ENCODE measurements at places on chromosomes 11 and 22.

DNA sequence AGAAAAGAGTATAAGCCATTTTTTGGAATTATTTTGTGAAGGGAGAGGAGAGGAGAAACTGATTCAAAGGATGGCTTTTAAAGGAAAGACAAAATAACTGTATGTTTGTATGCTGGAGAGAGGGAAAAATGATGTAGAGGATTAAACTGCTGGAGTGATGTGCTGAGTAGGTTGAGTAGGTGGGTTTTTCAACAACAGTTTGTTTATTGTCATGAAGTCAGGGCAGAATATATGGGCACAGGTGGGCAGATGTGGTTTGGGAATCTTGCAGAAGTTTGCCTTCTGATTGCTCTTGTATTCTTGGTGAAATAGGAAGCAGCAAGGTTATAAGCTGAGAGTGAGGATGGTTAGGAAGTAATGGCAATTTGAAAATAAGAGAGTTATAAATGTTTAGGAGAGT lies 12.1 kb downstream of the SYT9 start:
- no peak for DNase-seq

DNA sequence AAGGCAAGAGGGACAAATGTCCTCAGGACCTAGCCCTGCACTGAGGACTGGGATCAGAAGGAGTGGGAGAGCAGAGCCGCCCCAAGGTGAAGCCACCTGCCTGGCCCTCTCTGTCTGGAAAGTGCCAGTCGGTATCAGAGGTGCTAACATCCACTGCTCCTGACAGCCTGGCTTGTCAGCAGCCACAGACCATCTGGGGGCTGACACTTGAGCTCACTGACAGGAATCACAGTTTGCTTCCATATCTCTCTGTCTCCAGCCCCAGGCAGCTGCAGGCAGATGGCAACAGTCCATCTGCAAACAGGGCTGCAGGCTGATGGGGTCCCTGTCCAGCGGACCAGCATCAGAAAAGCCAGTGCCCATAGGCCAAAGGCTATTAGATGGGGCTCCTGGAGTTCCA lies 5.5 kb downstream of the OPCML start:
- DNase-seq = no peak

- DNase-seq = no peak
These were observed 16.1 kb downstream of the LRP5 start for GRCh38 chr11:68328374-68329091.

GRCh38 chr22:41916745-41917358 lies 2.0 kb upstream of the SHISA8 start:
- DNase-seq = no peak

DNA sequence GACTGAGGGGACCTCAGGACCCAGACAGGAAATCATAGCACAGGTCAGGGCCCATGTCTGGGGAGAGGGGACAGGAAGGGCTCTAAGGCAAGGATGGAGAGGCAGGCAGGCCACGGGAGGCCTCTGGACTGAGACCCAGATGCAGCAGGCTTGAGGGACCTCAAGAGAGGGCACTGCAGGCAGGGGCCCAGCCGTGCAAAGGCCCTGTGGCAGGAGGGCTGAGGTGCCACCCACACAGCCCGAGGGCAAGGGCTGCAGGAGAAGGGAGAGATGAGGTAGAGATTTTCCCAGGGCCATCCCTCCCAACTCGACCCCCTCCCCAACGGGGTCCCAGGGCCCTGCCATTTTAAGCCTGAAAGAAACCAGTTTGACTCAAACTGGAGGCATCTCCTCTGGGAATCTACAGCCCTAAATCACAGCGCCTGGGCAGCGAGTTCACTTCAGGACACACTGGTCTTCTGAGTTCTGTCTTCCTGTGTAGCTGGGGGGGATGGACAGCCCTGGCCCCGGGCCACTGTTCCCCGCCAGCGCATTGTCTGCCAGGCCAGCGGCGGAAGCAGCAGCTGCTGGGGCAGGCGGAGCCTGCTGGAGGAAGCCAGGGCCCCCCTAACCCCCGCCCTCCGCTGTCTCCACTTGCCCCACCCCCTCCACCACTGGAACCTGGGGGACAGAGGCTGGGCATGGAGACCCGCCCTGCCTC lies 20.3 kb upstream of the WNT7B start:
- no peak for DNase-seq

GRCh38 chr11:126978165-126978564 lies 22.4 kb downstream of the KIRREL3 start:
- no peak for DNase-seq

- DNase-seq = no peak
These were observed 70.5 kb upstream of the TCF20 start for GRCh38 chr22:42340829-42341383.

- no peak for DNase-seq
These were observed 1313.6 kb downstream of the TBC1D22A start for GRCh38 chr22:48076008-48076407.

GRCh38 chr11:134034496-134035381 lies 34.1 kb upstream of the JAM3 start:
- DNase-seq = no peak

DNA sequence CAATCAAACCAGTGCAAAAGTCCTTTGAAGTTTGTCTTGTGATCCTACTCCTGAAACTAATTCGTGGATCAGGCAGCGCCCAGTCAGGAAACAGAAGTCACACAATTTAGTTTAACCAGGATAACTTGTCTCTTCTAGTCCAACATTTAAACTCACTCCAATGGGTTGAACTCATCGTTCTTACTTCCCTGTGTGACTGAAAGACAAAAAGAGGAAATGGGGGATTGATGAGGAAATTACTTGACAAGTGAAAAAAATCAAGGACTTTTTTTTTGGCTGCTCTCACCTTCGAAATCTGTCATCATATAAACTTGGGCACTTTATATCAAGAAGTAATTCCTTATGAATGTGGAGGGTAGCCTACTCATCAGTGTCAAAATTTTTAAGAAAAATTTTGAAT lies 78.4 kb downstream of the HSD17B12 start:
- DNase-seq = no peak
